ENCODE measurements at places on chromosomes 1 and 21.

GRCh38 chr1:162916407-162916806 lies 55.4 kb upstream of the CCDC190 start:
- DNase-seq, result no peak

DNA sequence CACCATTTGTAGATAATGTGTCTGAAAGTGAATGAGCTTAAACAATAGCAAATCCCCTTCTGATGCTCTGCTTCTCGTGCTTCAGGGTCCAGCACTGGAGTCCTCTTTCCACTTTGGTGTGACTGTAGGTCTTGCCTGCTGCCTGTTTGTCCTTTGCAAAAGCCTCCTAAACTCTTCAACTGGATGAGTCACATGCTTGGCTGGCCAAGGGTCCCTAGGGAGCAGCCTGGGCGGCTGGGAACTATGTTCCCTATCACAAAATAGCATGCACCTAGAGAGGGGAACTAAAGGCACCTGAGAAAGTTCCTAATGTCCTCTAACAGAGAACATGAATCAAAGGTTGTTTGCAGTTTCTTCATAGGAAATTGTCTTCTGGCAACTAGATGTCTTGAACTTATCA lies 607.2 kb upstream of the PLXNA2 start:
- DNase-seq, result no peak

DNA sequence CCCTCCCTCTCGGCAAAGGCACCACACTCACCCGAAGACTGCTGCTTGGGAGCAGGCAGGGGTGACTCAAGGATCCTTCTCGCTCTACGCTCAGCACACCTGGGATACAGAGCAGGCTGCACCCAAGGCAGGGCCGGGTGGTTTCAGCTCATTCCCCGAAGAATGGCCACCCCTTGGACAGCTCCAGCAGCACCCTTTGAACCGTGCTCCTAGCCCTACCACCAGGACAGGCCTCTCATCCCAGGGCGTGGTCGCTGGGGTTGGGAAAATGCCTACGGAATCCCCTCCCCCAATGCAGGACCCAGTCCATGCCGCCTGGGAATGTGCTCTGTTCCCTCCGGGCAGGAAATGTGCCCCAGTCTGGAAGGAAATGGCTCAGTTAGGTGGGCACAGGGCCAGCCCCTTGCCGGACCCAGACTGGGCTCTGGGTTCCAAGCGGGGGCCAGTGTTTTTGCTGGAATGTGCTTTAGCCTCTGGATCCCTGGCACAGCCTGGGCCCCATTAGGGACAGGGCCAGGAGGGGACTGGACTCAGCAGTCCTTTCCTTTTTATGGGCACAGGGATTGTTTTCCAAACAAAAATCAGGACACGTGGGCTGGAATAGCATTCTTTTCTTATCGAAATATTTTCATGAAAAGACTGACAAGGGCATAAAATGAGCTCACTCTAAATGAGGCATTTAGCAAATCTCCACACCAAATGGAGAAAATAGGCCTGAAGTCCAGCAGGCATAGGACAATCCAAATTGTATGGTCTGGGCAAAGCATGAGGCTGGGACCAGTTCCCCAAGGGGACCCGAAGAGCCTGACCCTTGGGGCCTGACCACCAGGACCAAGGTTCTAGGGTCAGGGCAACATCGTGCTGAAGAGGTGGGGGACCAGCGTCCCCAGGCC lies 7.3 kb downstream of the TMEM82 start:
- DNase-seq, result no peak

DNA sequence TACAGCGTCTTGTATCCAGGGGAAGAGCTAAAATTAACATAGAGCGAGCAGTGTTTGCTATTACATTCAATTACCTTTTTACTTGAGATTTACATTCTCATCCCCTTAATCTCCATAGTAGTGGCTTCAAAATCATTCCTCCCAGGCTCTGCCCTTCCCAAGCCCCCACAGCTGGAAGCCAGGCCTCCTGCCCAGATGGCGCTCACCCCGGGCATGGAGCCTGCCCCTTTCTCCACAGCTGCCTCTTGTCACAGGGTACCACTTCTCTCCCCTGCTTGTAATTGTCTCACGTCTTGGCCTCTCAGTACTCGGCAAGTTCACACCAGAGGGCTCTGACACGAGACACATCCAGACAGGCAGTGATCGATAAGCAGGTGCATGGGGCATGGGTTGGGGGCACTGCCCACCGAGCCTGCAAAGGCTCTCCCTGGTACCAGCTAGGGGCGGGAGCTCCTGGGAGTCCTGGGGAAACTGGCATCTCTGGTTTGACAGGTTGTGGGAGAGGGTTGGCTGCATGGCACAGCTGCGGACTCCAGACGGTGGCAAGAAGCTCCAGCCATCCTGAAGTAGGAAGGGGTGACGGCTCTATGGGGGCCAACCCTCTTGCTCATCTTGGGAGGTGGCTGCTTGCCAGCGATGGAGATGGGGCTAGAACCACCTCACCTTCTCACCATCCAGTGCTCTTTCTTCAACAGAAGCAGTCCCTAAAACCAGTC lies 20.1 kb downstream of the CASZ1 start:
- DNase-seq, result no peak

DNA sequence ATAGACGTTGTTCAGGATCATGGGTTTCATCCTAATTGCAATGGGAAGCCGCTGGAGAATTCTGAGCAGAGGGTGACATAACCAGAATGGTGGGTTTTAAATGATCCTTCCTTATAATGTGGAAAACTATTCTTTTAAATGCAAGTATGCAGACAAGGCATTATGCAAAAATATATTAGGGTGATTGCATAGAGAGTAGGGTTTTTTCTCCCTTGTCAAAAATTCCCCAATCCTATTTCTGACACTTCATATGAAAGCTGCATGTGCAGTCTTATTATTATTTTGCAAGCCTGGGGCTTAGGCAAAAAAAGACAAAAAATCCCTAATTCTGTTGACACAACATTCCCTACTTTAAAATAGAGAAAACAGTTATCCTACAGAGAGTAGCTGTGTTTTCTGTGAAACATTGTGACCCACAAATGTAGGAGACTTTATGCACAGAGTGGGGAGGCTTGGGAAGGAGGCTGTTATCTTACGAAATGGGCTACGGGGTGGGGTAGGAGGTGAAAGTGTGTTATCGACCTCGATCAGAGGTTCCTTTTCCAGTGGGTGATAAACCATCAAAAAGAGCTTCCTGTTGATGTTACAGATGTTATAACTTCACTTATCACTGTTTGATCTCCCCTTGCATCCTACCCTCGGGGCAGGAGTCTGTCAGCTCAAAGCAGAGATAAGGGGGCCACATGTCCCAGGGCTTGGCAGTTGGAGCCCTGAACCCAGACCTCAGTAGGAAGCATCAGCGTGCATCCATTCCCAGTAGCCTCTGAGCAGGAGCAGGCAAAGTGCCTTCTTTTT lies 27.2 kb downstream of the RHEX start:
- DNase-seq, result no peak

- DNase-seq, result no peak
Measured at GRCh38 chr1:8104278-8105236, 78.4 kb upstream of the ERRFI1 start.

DNA sequence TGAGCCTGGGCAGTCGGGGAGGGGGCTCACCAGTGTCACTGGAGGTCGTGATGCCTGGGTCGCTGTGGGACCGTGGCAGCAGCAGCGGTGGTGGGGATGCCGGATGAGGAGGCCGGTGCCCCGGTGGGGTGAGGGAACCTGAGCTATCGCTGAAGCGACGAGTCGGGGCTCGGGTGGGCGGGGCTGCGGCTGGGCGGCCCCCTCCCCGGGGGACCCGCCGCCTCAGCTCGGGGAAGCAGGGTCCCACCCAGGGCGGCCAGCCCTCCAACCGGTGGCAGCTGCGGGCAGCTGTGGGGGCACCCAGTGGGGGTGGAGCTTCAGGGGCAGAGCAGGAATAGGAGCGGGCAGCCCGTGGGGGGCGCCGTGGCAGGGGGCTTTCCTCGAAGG lies 5.0 kb downstream of the ENTREP3 start:
- no peak for DNase-seq

- DNase-seq, result no peak
Measured at GRCh38 chr1:241964550-241965282, 7.1 kb downstream of the BECN2 start.

DNA sequence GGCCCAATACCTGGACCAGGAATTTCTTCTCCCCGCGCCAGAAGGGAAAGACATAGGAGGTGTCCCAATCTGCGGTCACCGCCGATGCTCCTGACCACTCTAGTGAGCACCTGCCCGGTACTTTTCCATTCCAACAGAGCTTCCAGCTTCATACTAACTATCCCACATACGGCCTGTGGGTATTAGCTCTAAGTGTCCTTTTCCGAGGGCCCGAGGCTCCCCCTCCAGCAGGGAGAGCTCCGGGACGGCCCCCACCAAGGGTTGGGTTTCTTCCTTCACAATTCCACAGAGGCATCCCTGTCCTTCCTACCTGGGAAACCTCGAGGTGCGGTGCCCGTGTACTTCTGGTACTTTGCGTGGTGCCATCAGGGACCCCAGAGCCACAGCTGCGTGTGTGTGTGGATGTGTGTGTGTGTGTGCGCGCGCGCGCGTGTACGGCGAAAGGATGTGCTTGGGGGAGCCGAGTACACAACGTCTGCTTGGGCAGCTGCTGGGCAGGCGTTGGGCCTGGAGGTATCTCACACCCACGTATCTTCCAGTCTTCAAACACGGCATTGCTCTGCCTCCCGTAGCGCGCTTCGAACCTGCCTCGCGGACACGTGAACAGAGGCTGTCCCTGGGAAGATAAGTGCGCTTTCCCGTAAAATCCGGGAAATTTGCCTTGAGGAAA lies 2.4 kb upstream of the SIM2 start:
- DNase-seq, result no peak

GRCh38 chr21:41112740-41113692 lies 54.9 kb upstream of the BACE2 start:
- DNase-seq, result no peak

DNA sequence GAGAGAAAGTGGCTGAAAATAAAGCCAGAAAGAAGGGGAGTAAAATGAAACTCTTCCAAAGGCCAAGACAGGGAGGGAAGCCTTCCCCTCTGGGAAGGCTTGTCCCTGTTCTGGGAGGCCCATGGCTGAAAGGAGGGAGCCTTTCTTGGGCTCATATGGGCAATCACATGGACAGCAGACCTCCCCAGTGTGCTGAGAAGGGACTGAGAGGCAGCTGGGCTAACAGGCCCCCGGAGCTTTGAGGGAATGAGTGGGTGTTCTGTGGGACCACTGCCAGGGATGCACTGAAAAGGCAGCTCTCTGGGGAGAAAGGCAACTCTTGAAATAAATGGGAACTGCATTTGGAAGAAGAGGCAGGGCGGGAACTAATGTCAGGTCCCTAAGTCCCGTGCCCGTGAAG lies 39.1 kb downstream of the KANK4 start:
- DNase-seq, result no peak

DNA sequence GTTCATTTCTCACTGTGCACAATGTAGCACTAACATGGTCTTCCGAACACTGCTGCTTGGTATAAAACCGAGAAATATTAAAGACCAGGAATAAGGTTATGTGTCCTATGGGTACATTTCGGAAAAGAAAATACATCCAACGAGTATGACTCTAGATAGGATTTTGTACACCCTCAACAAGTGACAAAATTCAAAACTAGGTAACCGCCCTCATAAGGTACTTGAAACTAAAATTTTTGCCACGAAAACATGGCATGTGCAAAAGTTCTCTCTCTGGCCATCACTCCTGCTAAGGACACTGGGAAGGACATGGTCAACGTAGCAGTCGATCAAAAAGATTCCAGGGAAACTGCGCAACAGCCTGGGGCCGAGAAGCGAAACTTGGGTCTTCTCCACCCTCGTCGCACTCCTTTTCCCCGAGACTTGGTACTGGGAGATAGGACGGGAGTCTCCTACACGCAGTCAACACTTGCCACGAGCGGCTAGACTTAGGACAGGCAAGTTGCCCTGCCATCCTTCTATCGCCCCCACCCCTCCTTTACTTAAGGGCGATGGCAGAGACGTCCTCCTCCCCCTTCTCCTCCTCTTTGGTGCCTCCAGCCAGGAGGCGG lies 338 bp upstream of the TOR1AIP1 start:
- DNase-seq, result no peak

- no peak for DNase-seq
Measured at GRCh38 chr1:6397844-6398441, 4.4 kb upstream of the ACOT7 start.

DNA sequence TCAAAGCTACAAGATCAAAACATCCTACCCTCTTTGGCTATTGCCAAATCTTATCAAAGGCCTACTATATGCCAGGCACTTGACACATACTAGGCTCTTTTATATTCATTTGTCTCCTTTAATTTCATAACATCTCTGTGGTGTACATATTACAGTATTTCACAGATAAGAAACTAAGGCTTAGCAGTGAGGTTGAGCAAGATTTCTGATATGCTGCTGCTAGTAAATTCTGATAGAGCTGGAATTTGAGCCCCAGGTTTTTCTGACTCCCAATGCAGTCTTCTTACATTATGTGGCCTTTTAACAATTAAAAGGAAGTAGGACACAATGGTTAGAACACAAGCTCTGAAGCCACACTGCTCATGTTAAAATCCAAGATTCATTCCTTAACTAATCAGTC lies 16.8 kb downstream of the CCDC185 start:
- no peak for DNase-seq

- no peak for DNase-seq
Measured at GRCh38 chr21:45975020-45975666, 6.4 kb upstream of the COL6A1 start.

DNA sequence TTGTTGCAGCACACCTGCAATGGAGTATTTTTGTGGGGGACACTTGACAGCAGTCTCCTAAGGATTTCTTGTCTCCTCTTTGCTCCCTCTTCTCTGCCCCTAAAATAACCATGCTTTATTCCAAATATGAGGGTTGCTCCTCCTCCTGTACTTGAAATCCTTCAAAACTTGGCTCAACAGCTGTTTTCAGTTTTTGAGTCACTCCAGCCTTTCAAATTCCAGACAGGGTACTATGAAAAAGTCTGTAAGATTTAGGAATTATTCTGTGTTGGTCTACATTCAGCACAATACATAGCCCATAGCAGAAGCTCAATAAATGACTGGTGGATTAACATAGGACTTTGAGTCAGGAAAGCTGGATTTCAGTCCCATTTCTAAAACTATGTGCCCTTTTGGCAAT lies 5.5 kb downstream of the AP4B1 start:
- DNase-seq, result no peak

Data from CD4-positive, alpha-beta T cell treated with Interleukin-4 for 4 hours (primary cell).